ENCODE measurements at places on chromosomes 7 and 10.

DNA sequence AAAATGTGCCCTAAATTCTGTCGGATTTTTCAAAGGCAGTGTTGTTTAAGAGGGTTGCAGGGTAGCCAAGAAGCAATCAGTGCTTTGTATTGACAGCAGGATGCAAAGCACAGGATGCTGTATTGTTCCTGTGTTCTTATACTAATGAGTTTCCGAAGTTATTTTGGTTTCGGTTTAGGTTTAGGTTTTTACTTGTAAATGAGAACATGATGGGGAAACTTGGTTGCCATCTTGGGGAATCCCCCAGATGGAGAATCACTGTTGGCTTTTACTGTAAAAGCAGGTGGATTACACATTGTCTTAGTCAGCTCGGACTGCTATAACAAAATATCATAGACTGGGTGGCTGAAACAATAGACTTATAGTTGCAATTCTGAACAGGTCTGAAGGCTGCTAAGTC is 72.1 kb downstream of the INHBA start:
- DNase-seq, result peak; percentile 11

- DNase-seq, result no peak
Observed at GRCh38 chr10:49667991-49668390, 11.5 kb upstream of the C10orf53 start.

DNA sequence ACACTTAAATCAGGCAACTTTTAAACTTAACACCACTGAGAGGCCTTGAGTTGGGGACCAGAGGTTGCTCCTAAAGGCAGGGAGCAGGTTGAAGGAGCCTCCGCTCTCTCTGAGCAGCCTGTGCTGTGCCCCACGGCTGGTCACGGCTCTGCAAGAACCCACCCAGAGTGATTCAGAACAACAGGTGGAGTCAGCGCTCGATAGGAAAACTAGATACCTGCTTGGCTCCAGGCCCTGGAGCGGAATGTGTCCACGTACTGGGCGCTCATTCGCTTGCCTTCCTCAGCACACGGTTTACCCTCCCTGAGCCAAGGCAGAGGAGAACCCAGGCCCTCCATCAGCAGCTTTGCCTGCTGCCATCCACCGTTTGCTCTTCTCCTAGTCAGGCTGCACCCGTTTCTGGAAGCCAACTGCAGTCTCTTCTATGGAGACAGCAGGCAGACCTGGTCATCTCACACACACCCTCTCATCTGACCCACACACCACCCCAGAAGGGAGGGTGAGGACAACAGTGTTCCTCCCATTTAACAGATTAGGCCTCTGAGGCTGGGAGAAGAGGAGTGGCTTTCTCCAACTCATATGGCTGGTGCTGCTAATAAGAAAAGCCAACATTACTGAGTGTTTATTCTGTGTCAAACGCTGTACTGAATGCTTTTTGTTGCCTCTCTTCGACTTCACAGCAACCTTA is 37.6 kb upstream of the PDCD4 start:
- DNase-seq, result no peak

DNA sequence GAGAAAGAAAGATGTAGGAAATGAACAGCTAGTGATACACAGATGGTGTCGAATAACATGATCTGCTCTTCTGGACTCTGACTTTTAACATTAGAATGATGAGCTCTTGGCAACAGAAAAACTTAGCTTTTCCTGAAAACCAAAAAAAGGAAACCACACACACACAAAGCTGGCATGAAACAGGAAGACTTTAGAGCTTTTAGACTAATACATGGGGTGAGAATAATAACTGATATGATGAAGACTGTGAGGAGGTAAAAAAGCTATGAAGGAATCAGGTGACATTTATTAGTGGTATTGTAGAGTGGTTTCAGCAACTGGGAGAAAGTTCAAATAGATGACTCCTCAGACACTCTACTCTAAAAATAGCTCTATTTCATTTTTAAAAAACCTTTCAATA is 491.9 kb downstream of the PARD3 start:
- DNase-seq, result no peak

DNA sequence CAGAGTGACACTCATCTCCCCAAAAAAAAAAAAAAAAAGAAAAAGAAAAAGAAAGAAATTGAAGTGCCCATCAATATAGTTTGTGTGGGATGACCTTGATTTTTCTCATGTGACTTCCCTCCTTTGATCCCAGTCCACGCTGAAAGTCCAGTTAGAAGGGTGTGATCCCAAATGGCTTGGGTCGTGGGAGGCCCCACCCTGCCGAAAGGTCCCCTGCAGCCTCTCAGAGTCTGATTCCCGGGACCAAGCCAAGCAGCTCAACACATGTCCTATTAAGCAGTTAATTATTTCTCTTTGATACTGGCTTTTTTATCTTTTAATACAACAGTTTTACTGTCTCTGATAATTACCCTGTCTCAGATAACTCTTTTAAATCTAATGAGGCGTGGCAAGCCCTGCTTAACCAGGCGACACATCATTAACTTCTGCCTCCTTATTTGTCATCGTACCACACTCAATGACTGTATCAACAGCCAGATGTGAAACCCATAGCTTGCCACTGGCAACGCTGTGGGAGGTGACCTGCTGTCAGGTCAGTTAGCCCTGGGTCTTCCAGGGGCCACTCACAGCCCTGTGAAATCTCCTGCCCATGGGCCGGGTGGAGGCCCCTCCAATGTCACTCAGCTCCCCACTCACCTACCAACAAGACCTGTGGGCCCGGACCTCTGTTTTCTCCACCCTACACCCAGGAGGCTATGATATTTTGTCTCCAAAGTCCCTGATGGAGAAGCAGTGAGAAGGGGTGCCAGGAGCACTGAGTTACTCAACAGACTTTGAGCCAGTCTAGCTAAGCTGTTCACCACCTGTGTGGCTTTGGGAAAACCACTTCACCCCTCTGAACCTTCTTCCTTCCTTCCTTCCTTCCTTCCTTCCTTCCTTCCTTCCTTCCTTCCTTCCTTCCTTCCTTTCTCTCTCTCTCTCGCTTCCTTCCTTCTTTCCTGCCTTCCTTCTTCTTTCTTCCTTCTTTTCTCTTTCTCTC is 110.0 kb upstream of the SFMBT2 start:
- DNase-seq, result no peak

GRCh38 chr7:75771224-75771623 is 787 bp downstream of the CCL26 start:
- DNase-seq, result no peak

DNA sequence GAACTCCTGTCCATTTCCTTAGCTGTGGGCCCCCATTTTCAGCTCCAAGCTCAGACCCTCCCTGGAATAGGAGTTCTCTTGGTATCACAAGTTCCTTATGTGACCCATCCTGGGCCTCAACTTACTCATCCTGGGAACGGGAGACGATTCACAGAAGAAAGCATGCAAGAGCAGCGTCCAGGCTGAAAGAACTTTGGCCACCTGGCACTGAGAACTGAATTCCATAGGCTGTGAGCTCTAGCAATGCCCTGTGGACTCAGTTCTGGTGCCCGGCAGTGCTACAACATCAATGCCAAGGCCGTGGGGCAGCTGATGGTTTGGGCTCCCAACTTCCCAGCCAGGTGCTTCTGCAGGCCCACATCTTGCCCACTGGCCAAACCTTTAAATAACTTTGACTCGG is 3.9 kb upstream of the CUEDC2 start:
- DNase-seq, result no peak

DNA sequence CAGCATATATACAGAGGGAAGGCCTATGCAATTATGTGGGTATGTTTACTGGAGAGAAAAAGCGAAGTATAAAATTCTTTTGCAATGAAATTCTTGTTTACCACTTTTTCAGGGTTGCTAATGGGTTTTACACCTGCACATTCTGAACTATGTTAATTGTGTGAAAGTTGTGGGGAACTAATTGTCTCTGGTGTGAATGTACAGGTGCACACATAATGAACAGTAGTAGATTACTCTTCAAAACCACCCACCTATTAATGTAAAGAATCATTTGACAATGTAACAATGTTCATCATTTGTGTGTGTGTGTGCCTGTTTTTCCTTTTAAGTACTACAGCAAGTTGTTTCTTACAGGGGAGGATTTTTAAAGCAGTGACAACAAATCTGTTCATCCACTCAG is 80.0 kb upstream of the FEZF1 start:
- DNase-seq, result no peak

- no peak for DNase-seq
Observed at GRCh38 chr10:115992236-115992986, 280.6 kb downstream of the GFRA1 start.

DNA sequence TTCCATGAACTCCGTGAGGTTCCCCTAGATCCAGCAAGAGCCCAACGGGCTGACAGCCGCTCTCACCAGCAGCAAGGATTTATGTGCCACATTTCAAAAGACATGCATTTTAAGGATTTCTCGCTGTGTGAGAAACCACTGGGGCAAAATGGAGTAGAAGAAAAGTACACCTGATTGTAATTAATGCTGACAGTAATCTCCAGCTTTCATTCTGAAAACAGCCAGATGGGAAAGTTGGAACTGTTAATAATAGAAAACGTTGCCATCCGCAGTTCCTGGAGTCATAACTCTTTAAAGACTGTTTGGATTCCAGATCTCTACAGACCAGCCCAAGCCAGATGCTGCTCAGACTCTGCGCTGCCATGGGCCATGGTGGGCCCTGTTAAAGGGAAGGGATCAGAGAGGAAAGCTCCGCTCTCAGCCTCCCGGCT is 216.9 kb upstream of the GLI3 start:
- no peak for DNase-seq

GRCh38 chr10:77949167-77949566 is 22.6 kb upstream of the DLG5 start:
- no peak for DNase-seq

- no peak for DNase-seq
Observed at GRCh38 chr7:26429168-26429567, 137.5 kb downstream of the SNX10 start.

GRCh38 chr10:6062101-6062771 is at the start of gene IL2RA:
Gene IL2RA, minus strand, starts transcription at chr10:6062367. Its CDS starts 216 bp downstream, at chr10:6062151.
- DNase-seq, result no peak

DNA sequence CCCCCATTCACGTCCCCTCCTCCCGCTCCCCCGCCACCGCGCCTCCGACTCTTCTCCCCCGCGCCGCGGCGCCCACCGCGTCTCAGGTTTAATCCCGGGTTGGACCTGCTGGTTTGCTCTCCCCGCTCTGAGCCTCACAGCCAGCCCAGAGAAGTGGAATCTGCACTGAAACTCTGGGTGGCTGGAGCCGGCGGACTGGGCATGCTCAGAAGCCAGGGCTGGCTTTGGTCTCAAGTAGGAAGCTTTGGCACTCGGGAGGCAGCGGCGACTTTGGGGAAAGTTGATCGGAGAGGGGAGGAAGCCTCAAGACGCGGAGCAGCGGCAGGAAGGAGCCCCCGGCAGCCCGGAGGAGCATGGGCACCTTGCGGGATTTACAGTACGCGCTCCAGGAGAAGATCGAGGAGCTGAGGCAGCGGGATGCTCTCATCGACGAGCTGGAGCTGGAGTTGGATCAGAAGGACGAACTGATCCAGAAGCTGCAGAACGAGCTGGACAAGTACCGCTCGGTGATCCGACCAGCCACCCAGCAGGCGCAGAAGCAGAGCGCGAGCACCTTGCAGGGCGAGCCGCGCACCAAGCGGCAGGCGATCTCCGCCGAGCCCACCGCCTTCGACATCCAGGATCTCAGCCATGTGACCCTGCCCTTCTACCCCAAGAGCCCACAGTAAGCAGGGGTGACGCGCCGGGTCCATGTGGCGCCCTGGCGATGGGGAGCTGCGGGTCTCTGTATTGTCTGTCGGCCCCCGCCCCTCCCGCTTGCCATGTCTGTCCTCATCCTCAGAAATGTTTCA is at the start of gene PRKG1:
TSS of gene PRKG1 (plus strand) at position 250 of the 791 bp plus-strand sequence.
- no peak for DNase-seq

DNA sequence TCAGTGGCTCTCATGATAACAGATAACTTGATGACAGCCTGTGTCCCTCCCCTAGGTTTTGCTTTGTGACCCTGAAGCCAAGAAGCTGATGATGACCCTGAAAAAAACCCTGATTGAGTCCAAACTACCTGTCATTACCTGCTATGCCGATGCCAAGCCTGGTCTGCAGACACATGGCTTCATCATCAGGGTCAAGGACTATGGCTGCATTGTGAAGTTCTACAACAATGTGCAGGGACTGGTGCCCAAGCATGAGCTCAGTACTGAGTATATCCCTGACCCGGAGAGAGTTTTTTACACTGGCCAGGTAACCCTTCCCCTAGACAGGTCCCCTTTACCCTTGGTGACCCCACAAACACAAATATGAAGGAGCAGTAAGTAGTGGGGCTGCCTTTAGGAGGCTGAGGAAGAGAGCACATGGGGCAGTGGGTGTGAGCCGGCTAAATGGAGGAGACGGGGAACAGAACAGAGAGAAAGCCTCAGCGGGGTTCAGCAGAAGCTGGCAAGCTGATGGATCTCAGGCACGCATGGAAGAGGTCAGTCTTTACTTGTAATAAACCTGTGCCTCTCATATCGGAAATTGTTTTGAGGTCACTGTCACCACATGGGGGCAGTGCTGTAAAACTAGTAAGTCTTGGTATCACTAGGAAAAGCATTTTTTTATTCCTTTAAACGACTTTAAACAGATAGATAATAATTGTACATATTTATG is 20.2 kb downstream of the PDCD11 start:
- peak; percentile 6 for DNase-seq

DNA sequence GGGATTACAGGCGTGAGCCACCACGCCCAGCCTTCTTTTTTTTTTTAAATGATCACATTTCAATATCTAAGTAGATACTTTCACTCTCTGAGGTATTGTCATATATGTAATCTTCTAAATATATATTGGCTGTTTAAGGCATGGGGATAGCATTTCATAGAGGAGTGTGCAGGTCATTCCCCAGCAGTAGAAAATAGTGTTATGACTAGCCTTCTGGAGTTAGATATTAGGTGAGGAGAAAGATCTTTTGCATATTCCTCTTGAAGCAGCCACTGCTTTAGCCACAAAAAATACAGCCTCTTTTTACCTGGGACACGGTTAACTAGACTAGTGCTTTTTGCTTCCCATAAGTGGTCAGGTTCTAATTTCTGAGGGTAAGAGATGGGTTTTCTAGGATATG is 28.9 kb downstream of the ADD3 start:
- DNase-seq, result no peak

- no peak for DNase-seq
Observed at GRCh38 chr7:136496551-136496950, 371.9 kb upstream of the CHRM2 start.

All from stimulated activated naive B cell treated with anti-CD40 and anti-IgM and Interleukin-4, amounts not matched to agents 10 μg/mL and 1 μg/mL and 100 μg/mL, for 72 hours (primary cell).